ENCODE measurements at places on chromosomes 1 and 21.

DNA sequence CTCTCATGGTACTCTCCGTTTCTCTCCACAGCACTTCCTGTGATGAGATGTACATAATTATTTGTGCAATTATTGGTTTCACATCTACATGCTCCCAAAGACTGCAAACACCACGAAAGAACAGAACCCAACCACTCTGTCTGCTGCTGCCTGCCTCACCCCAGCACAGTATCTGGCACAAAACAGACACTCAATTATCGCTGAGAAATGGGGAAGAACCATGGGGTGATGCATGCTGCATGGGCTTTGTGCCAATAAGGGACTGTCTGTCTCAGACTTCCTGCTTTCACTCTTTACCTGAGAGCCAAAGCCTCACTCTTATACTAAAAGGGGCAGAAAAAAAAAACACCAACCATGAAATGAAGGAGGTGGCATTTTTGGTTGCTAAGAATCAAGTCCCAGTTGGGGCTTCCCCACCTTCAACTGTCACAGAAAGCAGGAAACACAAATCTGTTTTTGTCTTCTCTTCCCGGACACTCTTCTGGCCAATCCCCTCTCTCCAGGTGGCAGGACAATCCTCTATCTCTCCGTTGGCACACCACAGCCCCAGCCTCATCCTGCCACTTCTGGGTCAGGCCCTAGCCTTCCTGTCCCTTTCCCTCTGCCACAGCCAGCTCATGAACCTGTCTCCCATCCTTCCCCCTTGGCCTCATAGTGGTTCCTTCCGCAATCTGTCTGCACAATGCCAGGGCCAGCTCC is 82.0 kb downstream of the TGFBR3 start:
- DNase-seq = no peak

DNA sequence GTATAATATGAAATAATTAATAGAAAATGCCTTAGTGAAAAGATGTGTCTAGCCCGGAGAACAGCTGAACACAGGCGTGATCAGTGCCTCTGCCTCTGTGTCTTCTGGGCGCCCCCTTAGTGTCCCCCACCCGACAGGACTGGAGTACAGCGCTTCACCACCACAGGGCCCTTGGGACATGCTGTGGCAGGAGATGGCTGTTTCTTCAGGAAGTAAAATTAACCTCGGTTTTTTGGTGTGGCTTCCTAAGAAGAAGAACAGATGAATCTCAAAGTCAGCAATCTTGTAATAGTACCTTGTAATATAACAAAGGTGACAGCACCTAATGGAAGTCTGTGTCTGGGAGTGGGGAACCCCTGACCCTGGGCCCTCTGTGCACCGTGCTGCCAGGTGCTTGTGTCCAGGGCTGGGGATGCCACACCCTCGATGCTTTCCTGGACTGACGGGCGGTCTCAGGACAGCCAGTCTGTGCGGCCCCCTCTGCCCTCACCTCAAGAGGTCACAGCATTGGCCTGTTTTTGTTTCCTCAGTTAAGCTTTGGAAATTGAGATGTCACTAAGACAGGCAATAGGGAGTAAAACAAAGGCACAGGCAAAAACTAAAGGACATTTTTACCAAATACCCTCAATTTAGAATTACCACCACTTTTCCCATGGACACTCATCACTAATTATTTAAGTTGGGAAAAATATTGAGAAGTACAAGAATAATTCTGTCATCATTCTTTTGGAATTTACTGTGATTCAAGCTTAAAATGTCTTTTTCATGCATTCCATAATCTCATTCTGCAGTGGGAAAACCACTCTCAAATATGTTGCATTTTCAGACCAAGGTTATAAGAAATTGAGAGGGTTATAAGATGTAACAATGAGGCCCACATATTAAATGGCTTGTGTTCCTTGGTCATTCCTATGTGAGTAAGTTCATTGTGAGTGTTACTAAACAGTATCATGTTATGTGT is 79.3 kb downstream of the ADARB1 start:
- DNase-seq = no peak

DNA sequence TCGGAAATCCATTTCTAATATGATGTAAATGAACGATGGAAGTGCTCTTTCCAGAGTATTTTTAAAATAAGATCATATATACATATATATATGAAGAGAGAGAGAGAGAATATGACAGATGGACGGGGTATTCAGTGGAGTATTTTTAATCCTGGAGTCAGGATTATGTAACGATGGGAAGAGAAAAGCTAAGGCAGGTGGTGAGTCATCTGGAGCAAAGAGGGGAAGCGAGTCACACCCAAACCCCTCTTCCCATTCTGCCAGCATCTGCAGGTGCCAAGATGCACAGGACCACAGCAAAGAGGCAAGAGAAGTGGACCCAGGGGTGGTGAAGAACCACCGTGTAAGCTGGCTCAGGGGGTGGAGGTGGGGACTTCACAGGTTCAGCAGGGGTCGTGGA is 102.7 kb upstream of the GRIK3 start:
- DNase-seq = no peak

DNA sequence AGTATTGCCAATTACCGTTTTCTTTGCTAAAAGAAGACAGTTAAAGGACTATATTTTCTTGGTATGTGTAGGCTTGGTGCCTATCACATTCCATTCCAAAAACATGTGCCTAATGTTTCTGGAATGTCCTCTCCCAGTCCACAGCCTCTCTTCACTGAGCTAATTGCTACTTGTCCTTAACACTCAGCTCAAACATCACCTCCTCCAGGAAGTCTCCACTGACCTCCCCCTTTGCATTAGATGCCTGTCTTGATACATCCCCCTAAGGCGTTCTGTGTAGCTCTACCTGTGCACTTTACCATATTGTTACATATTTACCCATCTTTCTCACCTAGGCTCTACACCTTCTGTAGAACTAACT is 195.6 kb upstream of the CAMK1G start:
- no peak for DNase-seq

DNA sequence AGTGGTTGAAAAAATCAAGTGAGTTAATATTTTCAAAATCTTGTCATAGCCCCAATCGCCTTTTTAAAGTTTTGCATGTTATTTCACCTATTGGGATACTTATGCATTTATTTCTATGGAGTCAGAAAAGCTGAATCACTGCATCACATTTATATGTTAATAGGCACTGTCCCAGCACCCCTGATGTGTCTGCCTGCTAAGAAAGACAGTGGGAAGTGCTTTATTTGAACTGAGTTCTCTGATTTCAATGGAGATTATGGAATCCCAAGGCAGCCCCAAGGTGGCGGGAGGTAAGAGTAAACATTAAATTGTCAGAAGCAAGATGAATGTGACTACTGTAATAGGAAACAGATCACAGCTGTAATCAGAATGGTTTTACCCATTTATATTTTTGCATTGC is 2225.7 kb downstream of the NCAM2 start:
- DNase-seq = no peak

DNA sequence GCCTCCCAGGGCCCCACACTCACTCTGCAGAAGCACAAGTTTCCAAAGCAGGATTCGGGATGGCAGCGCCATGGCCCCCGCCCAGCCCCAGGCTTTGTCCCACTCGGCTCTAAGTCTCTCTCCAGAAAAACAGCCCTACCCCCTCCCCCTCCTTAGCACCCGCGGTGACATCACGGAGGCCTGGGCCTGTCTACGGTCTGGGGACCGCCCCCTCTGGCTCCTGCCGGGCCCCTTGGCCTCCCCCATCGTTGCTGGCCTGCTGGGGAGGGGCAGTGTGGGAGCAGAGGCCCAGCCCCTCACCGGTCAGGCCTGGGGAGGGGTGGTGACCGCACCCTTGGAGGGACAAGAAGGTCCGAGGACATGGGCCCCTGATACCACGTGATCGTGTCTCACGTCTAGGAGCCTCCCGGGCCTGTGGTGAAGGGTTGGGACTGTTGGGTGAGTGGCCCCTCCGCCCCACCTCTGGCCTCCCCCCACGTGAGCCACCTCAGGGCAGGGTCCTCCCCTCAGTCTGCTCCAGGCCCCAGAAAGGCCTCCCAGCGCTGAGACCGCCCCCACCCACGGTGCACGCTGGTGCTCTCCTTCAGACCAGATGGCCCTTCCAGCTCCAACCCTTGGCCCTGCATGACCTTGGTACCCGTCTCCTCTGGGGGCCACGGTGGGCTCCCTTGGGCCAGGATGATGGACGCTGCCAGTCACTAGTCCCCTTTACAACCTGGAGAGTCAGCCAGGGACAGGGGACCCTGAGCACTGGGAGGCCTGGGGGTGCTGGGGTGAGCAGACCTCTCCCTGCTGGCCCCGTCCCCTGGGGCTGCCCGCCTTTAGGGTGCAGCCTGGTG is at the start of gene MXRA8:
MXRA8 (minus strand) TSS at position 123 of the 839 bp plus-strand sequence; CDS start at position 72, 51 bp downstream.
- no peak for DNase-seq

DNA sequence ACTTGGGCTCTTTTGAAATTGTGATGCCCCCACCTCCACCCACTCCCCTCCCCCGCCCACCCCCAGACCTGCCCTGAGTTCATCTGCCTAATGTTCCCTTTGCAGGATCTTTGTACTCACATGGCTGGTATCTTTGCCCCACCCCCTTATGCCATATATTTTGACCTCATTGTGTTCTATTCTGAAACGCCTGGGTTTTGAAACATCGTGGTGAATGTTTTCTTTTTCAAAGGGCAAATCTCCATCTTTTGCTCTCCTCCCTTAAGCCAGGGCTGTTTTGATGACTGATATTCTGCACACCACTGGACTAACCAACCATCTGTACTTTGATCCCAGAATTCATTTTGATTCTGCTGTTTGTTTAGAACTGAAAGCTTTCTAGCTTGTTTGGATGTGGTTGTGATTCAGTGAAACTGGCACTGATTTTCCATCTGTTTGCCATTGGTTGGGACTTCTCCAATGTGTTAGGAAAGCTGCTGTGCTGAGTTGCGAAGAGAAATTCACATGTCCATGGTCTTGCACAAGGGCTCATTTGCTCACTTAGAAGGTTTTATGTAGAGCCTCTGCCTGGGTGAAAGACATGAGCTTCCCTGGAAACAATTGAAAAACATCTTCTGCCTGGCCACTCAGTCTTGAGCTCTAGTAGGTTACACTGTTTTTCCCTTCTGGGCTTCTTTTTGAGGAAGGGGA is 16.5 kb downstream of the SMAP2 start:
- DNase-seq = no peak

DNA sequence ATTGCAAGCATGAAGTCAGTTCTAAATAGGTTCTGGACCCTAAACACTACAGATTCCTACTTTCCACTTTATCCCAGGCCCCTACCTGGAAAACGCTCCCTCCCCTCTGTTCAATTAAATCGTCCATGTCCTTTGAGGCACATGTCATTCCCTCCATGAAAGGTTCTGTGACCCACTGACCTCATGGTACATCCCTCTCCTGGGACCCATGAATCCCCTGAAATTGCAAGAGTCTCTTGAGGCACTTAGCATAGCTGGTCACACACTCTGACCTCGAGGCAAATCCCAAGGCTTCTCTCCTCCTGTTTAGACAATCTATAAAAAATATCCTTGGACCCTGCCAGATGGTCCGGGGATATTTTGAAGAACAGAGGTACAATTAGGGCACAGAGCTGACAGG is 34.3 kb upstream of the KRTAP19-8 start:
- no peak for DNase-seq

- DNase-seq = no peak
These were observed 67.3 kb upstream of the ADGRL2 start for GRCh38 chr1:81733480-81733879.

GRCh38 chr1:153733970-153734369 is 6.1 kb downstream of the INTS3 start:
- DNase-seq = no peak

DNA sequence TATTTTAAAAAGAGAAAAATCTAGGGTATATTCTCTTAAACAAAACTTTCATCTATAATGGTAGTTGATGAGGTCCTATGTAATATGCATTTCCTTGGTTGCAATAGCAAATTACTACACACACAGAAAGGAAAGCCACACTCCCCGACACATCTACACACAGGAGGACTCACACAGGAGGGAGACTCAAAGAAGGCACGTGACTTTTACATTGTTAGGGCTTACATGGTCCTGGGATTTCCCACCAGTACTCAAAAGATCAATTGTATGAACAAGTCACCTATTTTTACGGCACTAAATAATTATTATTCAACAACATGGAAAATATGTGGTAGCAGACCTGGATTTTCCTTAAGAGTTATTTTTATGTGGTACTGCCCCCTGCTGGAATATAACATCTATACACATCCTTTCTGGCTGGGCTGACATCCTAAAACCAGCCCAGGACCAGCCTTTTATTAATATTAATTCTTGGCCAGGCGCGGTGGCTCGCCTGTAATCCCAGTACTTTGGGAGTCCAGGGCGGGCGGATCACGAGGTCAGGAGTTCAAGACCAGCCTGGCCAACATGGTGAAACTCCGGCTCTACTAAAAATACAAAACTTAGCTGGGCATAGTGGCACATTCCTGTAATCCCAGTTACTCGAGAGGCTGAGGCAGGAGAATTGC is 33.9 kb upstream of the LGALS8 start:
- peak; percentile 83 for DNase-seq
